ENCODE measurements at places on chromosomes 1 and 21. TPM values are rescaled to one million over a fixed set of nuclear protein-coding genes. Genes with fewer than 3 reads are reported as not detected.
A peak's percentile ranks its signal among the peaks of the same experiment; 100 is the strongest.

GRCh38 chr1:20183035-20183434 is 2.9 kb upstream of the UBXN10 start:
- H3K27ac ChIP-seq, result no peak overlapping the region
- H3K36me3 ChIP-seq, result peaks cover 4% of the 10 kb centered on the region
- H3K27me3 ChIP-seq, result peaks cover 5% of the 10 kb centered on the region
- H3K4me1 ChIP-seq, result peaks cover 30% of the 10 kb centered on the region
- no peak overlapping the region for H3K4me3 ChIP-seq

DNA sequence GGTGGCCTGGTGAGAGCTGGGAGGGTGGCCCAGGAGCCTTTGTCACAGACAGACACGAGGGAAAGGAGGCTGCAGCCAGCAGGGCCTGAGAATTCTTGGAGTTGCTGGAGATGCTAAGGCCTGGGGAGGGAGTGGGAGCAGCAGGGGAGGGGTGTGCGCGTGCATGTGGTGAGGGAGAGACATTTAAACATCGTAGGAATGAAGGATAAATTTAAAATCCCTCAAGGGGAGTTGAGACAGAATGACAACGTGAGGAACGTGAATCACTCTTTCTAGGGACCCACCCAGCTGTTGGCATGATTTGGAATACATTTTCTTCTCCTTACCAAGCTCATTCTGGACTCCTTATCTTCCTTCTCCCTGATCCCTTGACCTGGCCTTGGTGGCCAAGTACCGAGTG is 73.3 kb upstream of the CACNA1E start:
- peaks cover 7% of the 10 kb centered on the region for H3K4me1 ChIP-seq
- no peaks in the 10 kb centered on the region for H3K27me3 ChIP-seq
- no peak for DNase-seq
- no peak overlapping the region for H3K4me3 ChIP-seq
- H3K27ac ChIP-seq, result no peak overlapping the region
- no peaks in the 10 kb centered on the region for H3K36me3 ChIP-seq

GRCh38 chr1:154736841-154737240 is 128.9 kb upstream of the ADAR start:
- H3K27me3 ChIP-seq, result peaks cover under 1% of the 10 kb centered on the region
- H3K27ac ChIP-seq, result peak overlapping the region; percentile 49
- no peak overlapping the region for H3K4me3 ChIP-seq
- H3K36me3 ChIP-seq, result no peaks in the 10 kb centered on the region

- no peak for DNase-seq
- no peak overlapping the region for H3K27ac ChIP-seq
- peaks cover 16% of the 10 kb centered on the region for H3K36me3 ChIP-seq
- no peaks in the 10 kb centered on the region for H3K27me3 ChIP-seq
- peaks cover 14% of the 10 kb centered on the region for H3K4me1 ChIP-seq
Measured at GRCh38 chr1:11138952-11139351, 39.3 kb upstream of the EXOSC10 start.

DNA sequence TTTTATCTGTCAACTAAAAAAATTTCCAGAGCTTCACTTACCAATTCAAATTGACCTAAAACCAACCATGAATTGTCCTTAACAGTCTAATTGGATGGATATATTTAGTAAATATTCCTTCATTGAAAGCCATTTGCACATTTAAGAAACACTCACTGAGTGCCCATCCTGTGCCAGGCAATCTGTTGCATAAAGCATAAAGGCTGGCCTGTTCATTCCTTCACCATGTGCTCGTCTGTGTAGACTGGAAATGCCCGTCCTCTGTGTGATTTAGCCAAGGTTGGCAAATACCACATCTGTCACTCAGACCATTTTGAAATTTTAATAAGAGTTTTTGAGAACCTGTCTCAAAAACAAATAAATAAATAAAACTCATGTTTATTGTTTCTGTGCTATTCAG is 57.1 kb downstream of the ZNF684 start:
- H3K27me3 ChIP-seq, result peaks cover 3% of the 10 kb centered on the region
- no peak overlapping the region for H3K4me3 ChIP-seq
- H3K4me1 ChIP-seq, result peaks cover 18% of the 10 kb centered on the region

SORT1 gene
- 6.6 TPM for total RNA-seq
